ENCODE measurements at places on chromosomes 13 and 19.

- DNase-seq: peak; percentile 81
These were observed 50.0 kb upstream of the WDFY2 start for GRCh38 chr13:51534041-51534817.

DNA sequence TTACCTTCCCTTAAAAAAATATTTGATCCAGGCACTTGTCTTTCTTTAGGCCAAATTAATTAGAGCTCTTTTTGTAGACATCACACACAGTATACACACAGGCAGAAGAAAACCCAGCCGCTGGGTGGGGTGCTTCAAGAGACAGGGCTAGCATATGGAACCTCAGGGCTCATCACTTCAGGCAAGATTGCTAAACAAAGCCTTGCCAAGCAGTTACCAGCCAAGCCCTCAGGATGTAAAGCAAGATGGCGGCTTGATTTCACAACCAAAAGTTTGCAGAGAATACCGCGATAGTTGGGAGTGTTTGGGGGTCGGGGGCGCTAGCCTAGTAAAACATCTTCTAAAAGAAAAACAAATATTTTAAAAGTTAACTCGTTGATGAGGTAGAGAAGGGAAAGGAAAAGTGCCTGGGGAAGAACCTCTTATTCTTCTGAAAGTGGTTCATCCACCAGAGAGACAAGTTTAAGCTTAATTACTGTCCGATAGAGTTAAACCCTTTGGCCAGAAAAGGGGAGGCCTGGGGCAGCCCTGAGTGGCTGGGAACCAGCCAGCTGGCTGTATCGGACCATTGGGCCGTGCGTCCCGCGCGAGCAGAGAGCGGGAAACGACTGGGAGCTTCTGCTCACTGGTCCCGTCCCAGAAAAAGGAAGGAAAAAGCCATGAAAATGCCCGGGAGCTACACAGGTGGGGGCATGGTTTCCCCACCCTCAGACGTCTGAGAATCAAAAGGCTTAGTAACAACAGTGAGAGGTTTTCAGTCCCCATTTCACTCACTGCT is 254.9 kb upstream of the PCDH20 start:
- no peak for DNase-seq

DNA sequence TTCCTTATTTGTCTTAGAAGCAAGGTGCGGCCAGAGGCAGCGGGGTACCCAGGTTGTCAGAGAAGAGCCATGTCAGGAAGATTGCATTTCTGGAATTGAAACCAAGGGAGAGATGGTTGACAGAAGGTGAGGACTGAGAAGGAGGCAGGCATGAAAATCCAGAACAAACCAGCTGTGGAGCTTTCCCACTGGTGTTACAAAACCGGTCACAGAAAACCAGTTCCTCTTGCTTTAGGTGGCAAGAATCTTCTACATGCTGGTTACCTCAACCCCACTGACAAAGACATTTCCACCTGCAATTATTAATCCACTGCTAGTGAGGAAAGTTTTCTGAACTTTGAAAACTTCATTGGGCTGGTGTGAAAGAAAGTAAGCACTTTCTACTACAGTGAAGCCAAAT is 64.0 kb upstream of the MED4 start:
- peak; percentile 51 for DNase-seq

GRCh38 chr13:30963791-30964190 is 31.3 kb downstream of the TEX26 start:
- no peak for DNase-seq

GRCh38 chr13:73335944-73336343 is 277.1 kb downstream of the KLF5 start:
- DNase-seq: no peak

DNA sequence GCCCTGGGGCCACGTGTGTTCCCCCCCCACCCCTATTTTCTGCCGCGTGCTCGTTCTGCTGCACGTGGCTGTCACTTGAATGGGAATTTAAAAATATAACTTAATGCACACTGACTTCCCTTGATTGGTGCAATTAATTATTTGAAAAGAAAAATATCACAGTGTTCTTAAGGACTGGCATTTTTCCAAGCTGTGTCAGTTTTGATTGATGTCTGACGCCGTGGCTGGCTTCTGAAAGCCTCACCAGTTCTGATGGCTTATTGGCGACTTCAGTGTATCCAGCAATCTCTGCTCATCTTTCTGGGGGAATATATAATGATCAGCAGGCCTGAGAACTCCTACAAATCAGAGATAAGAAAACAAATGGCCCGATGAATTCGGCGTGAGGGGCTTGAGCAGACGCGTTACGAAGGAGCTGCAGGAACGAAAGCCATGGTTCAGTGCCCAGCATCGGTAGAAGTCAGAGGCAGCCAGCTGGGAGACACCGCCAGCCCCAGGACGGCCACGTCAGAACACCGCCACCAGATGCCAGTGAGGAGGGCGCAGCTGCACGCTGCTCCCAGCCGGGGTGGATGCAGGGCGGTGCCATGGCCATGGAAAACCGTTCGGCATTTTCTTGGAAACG is 111.2 kb downstream of the KDM4B start:
- no peak for DNase-seq

DNA sequence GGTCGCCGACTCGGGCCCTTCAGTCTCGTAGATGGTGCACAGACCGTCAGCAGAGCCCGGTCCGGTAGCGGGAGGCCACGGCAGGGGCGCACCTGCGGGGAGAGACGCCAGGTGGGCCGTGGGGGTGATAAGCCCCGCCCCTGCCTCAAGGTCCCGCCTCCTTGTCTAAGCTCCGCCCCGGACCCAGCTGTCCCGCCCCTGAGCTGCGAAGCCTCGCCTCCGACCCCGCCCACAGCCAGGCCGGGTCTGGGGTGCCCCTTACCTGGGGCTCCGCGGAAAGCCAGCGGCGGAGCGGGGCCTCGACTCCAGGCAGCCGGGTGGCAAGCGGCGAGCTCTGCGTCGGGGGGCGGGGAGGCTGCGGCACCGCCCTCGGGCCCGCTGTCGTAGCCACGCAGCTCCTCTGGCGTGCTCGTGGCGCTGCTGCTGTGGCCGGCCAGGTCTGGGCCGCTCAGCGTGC is 4.7 kb downstream of the PRR36 start:
- peak; percentile 31 for DNase-seq

DNA sequence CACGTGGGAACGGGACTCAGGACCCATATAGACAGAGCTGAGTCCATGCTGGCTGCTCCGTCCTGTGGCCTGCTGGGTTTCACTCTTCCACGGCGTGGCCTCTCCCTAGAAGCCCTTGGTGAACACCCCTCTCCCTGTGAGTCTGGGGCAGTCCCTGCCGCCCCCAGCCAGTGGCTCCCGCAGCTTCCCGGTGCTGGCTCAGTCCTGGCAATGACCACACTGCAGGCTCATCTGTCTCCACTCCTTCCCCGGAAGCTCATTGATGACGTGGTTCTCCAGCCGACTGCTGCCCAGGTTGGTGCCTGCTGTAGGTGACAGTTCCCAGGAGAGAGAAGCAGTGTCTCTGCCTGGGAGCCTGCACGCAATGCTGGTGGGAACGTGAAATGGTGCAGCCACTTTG is 2.1 kb upstream of the TEX29 start:
- DNase-seq: no peak

DNA sequence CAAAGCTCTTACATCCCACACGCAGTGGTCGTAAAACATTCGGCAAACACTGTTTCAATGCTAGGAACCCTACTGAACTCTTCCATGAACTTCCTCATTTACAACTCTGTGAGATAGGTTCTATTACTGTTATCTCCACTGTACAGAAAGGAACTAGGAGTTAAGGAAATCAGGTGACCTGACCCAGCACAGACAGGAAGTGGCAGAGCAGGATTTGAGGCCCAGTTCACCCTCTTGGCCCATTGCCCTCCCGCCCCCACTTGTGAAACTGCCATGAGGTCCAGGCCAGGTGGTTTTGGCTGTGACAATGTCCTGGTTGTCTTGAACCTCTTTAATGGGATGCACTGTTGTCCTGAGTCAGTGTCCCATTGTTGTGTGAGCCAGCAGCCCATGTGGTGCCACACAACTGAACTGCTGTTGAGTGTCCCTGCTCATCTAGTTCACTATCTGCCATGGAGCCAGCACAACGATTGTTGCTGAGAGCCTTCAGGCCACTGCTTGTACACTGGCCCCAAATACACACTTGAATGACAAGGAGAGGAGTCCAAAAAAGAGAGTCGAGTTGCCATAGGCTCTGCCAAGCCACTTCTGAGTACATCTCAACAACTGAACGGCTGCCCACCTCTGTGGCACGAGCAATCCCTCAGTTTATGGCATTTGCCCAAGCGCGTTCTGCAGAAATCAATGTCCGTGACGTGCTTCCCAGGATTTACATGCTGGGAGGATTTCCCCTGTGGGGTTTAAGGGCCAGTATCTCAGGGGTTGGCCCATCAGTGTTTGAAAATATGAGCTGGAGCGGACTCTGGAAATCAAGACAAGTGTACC is 484.6 kb downstream of the TSHZ3 start:
- peak; percentile 80 for DNase-seq

DNA sequence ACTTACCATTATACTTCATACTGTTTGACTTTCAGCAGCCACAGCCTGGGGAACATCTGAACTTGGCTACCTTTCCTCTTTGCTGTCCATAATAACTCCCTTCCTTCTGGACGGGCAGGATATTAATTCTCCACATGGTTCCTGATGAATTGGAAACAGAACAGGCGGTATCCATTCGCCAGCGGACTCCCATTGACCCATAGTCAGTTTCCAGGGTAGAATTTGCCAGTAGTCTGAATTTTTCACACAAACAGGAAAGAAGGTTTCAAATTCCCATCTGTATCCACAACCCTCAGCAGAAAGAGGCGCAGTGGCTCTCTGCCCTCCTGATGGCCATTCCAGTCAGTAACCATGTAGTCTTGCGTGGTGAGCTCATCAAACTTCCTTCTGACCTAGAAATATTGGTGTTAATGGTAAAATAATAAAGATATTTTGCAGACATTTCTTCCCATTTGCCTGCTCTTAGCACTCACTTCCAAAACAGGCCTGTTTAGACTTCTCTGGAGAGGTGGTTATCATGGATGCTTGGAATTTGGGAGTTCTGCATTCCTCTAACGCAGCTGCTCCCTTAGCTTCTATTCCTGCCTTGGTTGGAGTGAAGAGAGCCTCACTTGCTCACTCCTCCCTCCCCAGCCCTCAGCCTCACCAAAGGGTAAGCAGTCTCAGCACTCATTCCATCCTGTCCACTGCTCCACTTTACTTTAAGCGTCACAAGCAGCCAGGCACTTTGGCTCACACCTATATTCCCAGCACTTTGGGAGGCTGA is 75.0 kb upstream of the OXGR1 start:
- DNase-seq: no peak

GRCh38 chr19:31470952-31471351 is 121.7 kb upstream of the TSHZ3 start:
- DNase-seq: no peak

GRCh38 chr13:101401196-101401595 is 15.1 kb downstream of the NALCN start:
- no peak for DNase-seq

DNA sequence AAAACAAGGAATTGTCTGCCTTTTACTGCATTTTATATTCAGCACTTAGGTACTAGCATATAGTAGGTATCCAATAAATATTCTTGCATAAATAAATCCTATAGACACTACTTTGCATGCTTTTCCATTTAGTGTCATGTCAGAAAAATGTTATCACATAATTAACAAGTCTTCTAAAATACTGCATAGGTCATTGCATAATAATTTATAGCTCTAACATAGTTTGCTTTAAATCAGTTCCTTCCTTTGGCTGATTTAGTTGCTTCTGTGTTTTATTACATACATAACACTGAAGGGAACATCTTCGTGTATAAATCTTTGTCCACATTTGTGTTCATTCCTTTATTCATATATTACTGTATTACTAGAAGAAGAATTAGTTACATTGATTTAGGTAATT is 36.2 kb downstream of the WASF3 start:
- DNase-seq: no peak

DNA sequence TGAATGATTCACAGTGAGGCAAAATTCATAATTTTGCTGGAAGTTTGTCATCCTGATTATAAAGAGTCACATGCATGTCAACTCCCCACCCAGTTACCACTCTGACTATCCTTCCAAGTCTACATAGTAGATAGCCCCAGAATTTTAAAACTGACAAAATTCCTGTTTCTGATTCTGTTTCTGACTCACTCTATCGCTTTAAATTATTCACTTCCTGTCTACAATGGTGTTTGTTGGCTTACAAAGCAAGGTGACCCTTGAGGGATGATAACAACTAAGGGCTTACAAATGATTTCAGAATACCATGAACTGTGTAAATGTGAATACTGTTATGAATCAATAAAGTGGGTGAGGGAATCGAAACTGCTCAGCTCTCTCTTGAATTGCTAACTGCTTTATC is 98.7 kb upstream of the KL start:
- no peak for DNase-seq

- DNase-seq: no peak
These were observed 748.1 kb upstream of the SGCG start for GRCh38 chr13:22432690-22433089.

DNA sequence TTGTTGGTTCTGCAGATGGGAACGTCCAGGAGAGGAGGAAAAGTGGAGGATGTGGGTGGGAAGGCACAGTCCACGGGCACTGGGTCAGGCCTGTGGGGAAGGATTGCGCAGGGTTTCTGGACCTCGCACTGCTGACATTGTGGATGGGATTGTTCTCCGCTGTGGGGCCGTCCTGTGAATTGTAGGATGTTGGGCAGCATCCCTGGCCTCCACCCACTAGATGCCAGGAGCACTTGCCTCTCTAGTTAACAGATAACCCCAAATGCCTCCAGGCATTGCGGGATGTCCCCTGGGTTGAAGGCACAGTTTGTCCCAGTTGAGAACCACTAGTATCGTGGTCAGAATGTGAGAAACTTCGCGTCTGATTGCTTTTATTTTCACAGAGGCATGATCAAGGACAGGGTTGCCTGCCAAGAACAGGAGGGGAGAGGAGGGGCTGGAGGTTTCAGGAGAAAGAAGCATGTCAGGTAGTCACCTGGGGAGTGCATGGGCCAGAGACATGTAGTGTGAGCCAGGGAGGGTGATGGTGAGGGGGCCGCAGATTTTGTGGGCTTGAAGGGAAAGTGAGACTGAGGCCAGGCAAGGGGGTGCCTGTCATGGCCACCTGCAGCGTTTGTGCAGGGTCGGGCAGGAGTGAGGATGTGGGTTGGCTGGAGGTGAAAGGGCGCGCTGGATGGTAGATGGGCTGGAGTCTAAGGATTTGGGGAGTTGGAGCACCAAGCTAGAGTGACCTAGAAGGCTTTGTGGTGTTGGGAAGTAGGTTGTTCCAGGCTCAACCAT is 3.2 kb downstream of the ZNF628 start:
- DNase-seq: no peak

GRCh38 chr13:40974460-40975407 is 44.4 kb downstream of the ELF1 start:
- DNase-seq: peak; percentile 35

DNA sequence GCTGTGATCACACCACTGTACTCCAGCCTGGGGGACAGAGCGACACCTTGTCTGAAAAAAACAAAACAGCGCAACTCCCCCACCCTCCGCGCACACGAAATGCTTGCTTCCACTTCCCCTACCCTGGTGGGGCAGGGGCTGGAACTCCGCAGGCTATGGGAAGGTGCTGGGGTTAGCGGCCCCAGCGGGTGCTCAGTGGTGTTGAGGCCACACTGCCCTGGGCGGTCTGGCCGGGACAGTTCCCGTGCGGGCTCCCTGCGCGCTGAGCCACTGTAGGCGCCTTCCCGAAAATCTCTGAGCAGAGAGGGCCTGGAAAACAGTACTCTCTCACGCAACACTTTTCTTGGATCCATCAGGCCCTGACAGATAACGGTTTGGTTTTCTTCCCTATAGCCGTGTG is 1.1 kb upstream of the WTIP start:
- DNase-seq: no peak
